ENCODE measurements at places on chromosomes 12 and 14. TPM values are rescaled to one million over a fixed set of nuclear protein-coding genes. Genes with fewer than 3 reads are reported as not detected.
A peak's percentile ranks its signal among the peaks of the same experiment; 100 is the strongest.

OR10G3 gene
- total RNA-seq: not detected

VTI1B gene
- 81.0 TPM for total RNA-seq

WNT1 gene
- total RNA-seq: not detected

OR6C3 gene
- total RNA-seq: not detected

RD3L gene
- total RNA-seq: not detected

GPR33 gene
- total RNA-seq: not detected

DNA sequence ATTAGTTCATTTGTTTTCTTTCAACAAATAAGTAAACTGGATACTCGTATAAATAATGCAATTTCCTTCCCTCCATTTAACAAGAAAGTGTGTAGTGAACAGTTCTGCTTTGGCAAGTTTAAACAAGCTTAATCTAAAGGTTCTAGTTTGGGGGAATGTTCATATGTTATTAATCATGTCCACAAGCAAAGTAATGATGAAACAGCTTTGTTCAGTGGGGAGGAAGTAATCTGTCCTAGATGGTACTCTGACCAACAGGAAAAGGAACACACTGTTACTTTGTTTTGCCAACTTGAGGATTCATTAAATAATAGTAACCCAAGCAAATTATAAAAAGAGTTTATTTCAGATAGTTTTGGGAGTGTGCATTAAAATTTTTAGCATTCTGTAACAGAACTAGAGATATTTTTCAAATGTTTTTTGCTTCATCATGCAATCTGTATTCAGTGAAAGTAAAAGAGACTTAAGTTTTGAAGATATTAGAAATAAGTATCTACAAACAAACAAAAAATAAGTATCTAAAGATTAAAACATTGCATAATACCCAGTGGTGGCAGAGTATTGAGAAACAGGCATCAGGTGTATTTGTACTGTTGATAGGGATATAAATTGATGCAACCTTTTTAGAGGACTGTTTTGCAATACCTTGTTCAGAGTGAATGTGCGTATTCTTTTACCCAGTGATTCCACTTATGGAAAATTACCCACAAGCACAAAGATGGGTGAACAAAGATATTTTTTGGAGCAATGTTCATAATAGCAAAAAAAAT is 61.1 kb downstream of the RAB35 start:
- peak; percentile 86 for ATAC-seq

DNA sequence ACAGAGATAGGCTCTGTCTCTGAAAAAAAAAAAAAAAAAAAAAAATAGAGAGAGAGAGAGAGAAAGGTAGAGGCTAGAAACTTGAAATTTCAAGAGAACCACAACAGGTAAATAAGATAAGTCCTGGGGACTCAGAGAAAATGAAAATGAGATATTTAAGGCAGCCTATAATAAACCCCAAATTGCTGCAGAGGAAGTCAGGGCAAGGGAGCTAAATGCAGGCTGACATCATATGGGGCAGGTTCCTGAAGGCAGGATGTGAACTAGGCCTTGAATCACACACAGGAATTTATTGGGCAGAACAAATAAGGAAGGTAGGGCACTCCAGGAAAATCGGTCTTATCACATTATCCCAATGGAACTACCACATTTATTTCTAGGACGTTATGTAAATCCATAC is 54.9 kb upstream of the NUDT4 start:
- no peak for ATAC-seq

GRCh38 chr12:102602521-102602920 is 122.2 kb upstream of the IGF1 start:
- ATAC-seq: no peak

- ATAC-seq: no peak
Observed at GRCh38 chr12:26704684-26705460, 128.1 kb downstream of the ITPR2 start.

DNA sequence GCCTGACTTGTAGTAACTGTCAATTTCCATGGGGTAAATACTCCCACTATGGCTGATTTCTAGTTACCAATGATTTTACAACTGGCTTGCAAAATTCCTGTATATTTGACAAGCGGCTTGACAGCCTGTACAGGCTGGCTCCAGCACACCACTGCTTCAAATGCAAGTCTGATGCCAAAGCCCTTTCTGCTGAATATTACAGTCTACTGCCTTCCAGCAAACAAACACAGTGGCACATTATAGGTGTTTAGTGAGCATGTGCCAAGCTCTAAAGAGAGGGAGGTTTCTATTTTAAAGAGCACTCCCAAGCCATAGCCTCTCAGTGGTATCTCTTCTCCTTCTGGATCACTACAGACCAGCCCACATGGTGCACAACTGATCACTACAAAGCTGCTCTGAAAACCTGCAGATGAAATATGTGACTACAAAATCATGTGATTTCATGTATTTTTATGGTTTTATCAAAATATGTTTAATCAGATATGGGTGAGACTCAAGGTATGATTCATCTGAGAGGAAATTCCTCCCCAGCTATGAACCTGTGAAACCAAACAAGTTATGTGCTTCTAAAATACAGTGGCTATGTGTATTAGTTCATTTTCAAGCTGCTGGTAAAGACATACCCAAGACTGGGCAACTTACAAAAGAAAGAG is 101.5 kb downstream of the RPAP3 start:
- ATAC-seq: no peak

GRCh38 chr12:50103767-50104321 is at the start of gene GPD1:
Gene GPD1, plus strand, starts transcription at chr12:50104008. Its CDS starts 43 bp downstream, at chr12:50104051.
- peak; percentile 85 for ATAC-seq

DNA sequence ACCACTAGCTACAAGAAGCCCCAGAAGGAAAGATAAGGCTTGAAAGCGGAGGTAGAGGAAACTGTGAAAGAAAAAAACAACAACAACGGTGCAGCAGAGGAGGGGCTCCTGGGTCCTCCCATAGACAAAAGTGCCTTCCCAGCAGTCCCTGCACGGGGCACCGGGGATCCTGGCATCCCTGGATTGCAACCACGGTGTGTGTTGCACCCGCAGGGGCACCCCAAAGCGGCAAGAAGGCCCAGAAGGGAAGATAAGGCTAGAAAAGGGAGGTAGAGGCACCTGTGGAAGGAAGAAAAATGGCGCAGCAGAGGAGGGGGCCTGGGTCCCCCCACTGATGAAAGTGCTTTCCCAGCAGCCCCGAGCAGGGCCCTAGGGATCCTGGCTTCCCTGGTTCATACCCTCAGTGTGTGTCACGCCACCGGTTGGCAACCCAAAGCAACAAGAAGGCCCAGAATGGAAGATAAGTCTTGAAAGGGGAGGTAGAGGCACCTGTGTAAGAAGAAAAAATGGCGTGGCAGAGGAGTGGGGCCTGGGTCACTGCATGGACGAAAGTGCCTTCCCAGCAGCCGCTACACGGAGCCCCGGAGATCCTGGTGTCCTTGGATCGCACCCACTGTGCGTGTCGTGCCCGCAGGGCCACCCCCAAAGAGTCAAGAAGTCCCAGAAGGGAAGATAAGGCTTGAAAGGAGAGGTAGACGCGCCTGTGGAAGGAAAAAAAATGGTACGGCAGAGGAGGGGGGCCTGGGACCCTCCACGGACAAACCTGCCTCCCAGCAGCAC is 281.0 kb downstream of the ALG10 start:
- ATAC-seq: no peak

- ATAC-seq: no peak
Observed at GRCh38 chr12:131047789-131048610, 94.3 kb downstream of the ADGRD1 start.

DNA sequence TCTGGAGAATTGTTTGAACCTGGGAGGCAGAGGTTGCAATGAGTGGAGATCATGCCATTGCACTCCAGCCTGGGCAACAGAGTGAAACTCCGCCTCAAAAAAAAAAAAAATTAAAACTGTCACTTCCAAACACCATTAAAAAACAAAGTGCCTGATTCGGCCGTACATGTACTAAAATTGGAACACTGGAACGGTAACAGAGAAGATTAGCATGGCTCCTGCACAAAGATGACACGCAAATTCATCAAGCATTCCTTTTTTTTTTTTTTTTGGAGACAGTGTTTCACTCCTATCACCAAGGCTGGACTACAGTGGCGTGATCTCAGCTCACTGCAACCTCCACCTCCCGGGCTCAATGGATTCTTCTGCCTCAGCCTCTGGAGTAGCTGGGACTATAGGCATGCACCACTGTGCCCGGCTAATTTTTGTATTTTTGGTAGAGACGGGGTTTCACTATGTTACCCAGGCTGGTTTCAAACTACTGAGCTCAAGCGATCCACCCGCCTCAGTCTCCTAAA is 40.2 kb upstream of the SINHCAF start:
- ATAC-seq: no peak

DNA sequence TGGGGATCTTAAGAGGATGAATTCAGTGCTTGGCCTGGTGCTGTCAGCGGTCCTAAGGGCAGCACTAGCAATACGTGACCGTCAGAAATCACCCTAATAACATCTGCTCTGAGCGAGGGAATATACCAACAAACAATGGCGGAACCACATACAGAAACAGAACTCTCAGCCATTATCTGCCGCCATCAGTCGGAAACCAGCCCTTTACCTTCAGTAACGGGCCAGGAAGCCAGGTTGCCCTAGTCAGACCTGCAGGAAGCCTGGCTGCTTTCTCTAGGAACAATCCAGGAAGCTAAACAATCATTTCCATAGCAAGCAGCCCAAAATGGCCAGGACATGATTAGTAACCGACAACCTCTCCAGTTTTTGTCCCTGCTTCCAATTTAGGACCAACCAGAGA is 5.6 kb downstream of the CDCA4 start:
- ATAC-seq: no peak

DNA sequence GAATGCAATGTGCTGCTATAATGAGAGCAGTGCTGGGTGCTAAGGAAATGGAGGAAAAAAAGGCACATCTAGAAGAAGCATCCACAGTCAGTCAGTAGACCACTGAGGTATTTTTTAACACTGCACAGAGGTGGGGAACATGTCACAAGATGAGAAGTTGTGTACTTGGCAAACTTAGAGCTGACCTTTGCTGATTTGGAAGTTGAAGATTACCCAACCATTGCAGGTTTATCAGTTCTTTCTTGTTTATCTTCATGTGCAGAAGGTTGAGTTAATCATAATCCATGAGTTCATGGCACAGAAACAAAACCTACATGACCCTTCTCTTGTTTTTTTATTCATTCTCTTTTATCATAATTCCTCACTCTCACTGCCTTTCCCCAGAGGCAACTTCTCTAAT is 3.2 kb upstream of the PAH start:
- ATAC-seq: no peak

- no peak for ATAC-seq
Observed at GRCh38 chr14:74938531-74939495, 15.8 kb upstream of the RPS6KL1 start.
